ENCODE measurements at places on chromosomes 2 and 18. TPM values are rescaled to one million over a fixed set of nuclear protein-coding genes. Genes with fewer than 3 reads are reported as not detected.

DNA sequence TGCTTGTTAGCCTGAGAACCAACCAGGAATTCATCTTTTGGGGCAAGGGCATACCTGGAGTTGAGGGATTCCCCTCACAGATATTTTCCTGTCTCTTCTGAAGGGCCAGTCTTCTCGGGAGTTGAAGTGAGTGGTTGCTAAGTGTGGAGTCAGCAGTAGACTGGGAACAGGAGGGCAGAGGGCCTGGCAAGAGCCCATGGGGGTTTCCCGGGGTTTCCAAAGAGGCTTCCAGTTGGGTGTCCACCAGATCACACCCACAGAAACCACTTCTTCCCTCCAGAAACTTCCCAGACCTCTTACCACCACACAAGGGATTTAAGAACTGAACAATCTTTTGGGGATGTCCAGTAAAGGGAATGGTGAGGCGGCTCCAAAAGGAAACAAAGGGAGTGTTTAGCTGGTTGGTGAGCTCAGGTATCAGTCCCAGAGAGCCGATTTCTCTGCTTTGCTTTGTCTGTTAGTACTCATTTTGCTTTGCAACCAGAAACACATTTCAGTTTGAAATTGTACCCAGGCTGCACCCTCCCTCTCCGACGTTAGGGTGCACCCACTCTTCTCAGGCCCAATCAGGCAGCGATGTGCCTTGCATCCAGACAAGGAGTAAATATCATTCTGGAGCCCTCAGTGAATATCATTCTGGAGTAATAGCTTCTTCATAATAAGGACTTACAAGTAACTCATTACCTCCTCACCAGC is 47.5 kb upstream of the SPATS2L start:
- no peak for DNase-seq

DNA sequence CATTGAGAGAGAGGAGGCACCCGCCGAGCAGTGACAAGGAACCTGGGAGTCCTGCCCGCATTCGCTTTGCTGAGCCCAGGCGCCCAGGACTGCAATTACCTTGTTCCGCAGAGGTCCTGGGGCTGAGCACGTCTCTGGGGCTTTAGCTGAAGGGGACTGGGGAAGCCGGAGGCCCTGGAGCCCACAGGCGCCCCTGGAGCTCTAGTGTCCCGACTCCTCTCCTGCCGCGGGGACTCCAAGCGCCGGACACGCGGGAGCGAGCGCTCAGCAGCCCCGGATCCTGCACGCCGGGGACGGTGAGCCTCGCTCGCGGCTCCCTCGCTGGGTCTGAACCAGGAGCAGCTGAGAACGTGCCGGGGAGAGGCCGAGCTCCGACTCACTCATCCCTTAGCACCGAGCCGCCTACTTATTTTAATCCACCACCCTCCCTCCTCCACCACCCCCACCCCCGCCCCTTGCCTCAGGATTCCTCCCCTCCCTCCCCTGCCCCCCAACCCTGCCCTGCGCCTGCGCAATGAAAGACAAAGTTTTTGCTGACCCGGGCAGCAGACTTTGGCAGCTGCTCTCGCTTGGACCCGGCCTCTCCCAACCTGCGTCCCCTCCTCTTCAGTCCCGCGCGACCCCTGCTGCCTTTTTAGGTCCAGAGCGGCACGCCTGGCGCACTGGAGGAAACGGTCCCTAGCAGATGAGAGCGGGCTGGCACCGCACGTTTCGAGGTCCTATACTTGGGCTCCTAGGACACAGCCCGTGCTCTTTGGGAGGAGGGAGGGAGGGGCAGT is at the start of gene OSR1:
Gene OSR1 (minus strand): TSS at position 382 of the 779 bp plus-strand sequence. CDS start 4,818 bp downstream, outside the sequence.
- DNase-seq: no peak

- DNase-seq: no peak
Observed at GRCh38 chr2:100520224-100520623, 42.6 kb upstream of the PDCL3 start.

GRCh38 chr2:190674966-190675650 is 26.2 kb downstream of the NAB1 start:
- DNase-seq: no peak

DNA sequence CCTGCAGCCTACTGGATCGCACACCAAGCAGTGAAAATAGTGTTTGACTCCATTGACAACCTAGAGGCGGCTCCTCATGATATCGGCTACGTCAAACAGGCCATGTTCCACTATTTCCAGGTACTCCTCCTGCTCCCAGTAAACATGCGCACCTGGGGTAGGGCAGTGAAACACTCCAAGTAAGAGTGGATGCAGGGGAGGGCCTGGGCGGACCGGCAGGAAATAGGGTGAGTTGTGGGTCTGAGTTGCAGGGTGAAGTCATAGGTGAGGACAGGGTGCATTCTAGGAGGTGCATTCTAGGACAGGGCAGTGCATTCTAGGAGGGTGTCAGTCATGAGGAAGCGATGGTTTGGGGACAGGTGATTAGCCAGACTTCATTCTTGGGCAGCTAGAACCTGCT is 5.0 kb downstream of the NAGK start:
- DNase-seq: no peak

- DNase-seq: no peak
Observed at GRCh38 chr2:85613717-85614515, 2.0 kb upstream of the C2orf68 start.

DNA sequence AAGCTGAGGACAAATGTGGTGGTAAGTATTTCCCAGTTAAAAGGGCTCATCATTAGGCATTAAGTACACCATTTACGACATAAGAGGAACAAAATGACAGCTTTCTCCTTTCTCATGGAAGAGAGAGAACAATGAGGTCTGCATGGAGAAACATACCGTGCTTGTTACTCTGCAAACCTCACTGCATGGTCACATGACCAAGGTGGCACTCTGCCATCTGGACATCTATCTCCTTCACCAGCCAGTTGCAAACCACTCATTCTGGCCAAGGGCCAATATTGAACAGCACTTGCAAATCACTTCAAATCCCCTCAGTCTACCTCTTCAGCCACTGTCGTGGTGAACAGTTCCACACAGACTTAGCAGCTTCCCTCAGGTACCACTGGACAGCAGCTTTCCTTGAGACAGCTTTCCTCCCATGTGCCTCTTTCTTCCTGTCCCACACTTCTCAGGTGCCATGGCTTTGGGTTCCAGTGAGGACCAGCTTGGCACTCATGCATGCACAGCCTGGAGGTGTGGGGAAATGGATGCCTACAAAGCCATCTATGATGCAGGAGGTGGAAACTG is 29.5 kb upstream of the DPP4 start:
- no peak for DNase-seq

DNA sequence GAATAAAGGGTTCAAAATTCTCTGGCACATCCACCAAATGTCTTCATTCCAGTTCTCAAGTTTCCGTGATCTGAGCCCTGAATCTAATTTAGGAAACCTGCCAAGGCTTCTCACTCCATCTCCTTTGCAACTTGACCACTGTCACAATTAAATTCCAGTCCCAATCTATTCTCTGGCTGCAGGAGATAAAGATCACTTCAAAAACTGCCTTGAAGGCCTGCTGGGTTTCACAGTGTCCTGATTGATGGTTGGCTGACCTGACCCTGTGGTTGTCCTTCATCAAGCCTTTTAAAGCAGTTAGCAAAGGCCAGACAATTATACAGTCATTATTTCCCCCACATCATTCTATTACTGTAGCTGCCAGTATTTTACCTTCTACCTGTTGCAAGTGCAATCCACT is 60.3 kb upstream of the DNAJC10 start:
- no peak for DNase-seq

- no peak for DNase-seq
Observed at GRCh38 chr2:42762823-42763804, 821 bp downstream of the OXER1 start.

DNA sequence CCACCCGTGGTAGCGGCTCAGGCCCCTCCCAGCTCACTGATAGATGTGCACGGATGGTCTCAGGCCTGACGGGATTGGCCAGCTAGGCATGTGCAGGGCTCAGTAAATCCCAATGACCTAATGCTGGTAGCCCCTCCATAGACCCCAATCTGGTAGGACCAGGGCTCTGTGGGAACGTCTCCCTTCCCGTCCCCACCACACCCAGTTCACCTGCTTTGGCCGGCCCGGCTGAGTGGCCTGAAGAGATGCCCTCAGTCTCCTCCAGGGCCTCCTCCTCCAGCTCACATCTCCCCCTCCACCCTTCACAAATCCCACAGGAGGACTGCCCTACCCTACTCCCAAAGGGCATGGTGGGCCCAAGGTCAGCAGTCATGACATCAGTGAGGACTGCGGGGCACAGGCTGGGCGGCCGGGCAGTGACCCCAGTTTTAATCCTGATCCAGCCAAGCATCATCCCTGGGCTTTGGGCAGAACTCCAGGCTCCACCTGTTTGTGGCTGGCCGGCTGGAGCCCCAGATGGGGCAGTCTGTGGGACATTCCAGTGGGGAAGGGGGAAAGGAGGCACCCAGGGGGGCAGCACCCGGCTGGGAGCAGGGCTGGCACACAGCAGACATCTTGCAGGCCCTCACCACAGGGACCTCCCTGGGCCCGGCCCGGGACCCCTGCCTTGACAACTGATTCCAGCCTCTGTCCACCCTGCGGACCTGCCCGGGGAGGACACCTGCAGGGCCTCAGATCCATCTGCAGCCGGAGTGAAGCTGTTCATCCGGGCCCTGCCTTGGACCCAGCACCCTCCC is 2.3 kb downstream of the KIF1A start:
- no peak for DNase-seq

DNA sequence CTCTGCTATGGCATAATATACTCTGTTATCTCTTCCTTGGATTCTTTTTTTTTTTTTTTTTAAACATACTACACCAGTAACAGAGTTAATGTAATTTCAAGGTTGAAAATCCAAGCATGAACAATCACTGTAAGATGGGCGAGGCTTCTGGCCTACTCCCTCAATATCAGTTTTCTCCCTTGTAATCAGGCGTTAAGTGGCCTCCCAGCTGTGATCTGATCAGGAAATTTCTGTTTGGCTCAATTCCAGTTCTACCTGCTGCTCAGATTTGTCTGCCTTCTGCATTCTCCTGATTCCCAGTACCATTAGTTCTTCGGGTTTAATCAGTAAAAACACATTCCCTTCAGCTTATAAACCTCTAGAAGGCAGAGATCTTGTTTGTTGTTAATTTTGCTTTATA is 18.6 kb downstream of the PRKD3 start:
- DNase-seq: no peak

DNA sequence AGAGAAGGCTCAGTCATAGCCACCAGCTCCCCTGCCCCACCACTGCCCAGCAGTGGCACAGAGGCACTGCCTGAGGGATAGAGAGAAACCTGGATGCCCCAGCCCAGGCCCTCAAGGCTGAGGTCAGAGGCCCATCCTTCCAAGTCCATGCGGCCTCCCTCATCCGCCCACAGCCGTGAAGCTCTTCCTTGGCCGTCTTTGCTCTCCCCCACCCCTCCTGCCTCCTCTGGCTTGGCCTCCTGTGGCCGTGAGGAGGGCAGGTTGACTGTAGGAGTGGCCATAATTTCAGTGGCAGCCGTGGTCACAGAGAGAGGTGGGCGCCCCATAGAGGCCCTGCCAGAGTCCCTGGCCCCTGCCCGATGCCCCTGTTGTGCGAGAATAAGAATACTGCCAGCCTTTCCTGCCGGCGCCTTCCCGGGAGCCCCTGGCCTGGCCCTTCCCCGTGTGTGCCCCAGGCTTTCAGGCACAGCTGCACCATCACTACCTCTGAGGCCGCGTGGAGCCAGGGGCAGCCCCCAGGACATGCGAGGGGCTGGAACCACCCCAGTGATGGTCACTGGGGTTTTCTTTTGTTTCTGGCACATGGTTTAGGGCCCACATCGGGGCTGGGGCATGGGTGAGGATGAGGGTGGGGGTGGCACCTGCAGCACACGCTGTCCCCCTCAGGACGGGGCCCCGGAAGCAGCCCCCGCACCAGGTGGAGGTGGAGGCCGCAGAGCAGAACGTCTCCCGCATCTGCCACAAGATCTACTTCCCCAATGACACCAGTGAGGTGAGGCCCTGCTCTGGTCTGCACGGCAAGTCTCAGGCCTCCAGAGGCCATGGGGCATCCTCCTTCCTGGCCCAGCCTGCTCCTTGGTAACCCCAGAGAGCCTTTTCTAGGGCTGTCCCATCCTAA is 13.1 kb upstream of the GPR17 start:
- DNase-seq: no peak

The CPS1 gene
- 6.6 TPM for total RNA-seq

The ALPP gene
- not detected for total RNA-seq

The ROCK1 gene
- total RNA-seq: 47.9 TPM

The TUBB8B gene
- not detected for total RNA-seq

The GALR1 gene
- 0.16 TPM for total RNA-seq

The FHOD3 gene
- 51.2 TPM for total RNA-seq
